Activated CD4-positive, alpha-beta T cell treated with anti-CD3 and anti-CD28 coated beads for 4 hours (primary cell): ENCODE measurements at places on chromosomes 4 and X.

DNA sequence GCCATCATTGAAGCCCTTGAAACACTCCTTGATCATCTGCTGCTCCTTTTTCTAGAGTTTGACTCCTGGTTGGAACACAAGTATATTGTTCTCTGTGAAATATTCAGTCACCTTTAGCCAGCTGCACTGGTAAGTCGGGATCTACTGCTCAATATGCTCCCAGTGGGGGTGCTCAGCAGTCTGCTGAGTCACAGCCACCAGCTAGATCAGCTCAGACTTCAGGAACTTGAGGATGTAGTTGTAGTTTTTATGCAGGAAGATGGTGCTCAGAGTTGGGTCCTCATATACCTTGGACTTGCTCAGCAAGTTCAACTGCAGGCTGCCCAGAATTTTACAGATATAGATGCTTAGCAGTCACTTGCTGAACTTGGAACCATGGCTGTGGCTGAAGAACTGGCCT lies 202.5 kb upstream of the RPL34 start:
- DNase-seq = no peak

- DNase-seq = no peak
Observed at GRCh38 chr4:90118527-90119195, 8.5 kb upstream of the CCSER1 start.

- no peak for DNase-seq
Observed at GRCh38 chr4:17094876-17095210, 196.4 kb upstream of the LDB2 start.

DNA sequence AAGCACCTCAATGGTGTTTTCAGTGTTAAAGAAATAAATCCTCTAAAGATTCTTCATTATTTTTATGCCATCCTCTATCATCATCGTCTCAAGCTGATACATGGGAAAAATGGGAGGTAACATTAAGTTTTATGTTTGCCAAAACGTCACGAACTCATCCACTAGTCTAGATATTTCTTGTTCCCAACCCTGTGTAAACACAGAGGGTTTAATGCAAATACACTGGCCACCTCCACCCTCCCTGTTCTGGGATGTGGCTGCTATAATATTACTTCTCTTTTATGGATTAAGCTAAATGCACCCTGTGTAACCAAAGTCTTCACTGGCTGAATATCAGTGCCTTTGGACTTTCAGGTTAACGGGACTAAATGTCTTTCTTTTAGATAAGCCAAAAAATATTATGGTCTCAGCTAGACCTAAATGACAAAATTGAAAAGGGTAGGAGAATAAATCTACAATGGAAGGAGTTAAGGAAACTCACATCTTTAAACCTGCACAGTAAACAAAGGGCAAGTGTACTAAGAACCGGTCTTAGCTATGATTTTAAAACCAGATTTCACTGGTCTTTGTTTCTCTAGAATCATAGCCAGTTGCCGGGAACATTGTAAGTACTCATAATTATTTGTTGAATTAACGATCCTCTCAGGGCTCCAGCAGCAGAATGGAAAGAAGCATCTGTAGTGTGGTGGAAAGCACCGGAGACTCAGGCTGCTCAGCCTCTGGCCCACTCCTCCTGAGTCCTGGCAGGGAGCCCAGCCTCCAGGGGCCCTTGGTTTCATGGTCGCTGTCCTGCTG lies 103.5 kb upstream of the NOCT start:
- no peak for DNase-seq

DNA sequence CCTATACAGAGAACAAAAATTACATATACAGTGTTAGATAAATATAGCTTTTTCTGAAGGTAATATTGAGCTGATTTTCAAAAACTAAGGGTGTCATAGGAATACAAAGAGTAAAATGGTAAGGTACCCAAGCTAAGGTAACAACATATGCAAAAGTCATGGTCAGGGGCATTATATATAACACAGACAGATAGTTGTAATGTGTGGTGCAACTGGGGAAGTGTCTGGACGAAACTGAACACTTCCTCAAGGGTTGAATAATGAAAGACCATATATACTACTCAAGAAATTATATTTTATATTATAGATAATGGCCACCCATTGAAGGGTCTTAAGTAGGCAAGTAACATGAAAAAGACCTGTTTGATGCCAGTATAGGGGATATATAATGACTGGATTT lies 262.1 kb upstream of the CXXC4 start:
- no peak for DNase-seq

GRCh38 chr4:100962698-100963097 lies 384.6 kb downstream of the PPP3CA start:
- no peak for DNase-seq

GRCh38 chr4:92789741-92790140 lies 486.0 kb downstream of the GRID2 start:
- DNase-seq = no peak

DNA sequence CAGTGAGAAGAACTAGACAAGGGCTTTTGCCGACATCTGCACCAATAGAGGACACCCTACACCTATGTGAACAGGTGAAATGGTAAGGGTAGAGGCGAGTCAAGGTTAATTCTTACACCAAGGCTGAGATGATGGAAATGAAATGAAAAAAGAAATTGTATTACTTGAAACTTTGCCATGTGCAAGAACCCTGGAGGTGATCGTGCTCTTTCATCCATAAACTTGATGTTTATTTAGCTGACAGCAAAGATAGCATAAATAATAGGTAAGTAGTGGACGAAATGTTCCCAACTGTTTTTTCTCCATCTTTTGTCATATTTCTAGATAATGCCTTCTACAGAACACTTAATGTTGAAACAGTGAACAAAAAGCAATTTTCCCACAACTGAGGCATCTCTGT lies 162.5 kb downstream of the BANK1 start:
- DNase-seq = no peak

DNA sequence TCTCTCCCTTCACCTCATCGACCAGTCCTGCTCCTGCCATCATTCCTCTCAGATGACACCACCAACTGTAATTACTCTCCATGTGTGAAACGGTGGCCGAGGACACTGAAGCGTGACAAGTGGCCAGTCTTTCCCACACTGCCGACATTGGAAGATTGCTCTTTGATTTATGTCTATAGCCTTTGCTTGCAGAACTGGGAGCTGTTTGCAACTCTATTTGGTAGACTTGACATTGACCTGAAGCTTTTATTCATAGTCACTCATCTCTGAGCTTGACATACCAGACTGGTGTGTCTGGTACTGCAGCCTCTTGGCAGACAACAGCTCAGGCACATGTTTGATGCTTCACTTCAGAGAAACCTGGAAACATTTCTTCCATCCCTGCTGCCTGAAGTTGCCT lies 121.8 kb upstream of the GALNT7 start:
- no peak for DNase-seq

DNA sequence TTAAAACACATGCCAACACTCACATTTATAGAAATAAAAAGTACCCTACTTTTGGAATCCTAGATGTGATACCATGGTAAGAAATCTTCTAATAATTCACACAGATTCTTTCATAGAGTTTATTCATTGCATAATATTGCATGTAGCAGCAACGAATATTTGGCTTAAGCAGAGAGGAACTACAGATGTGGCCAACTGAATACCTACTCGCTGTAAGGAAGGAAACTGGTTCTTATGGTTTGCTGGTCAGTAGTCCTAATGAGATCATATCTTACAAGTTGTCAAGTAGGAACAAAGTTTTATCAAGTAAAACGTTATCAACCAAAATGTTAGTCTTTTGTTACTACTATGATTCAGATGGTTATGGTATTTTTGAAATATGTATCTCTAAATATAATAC lies 996.1 kb downstream of the PDHA2 start:
- DNase-seq = no peak

GRCh38 chr4:56937262-56937661 lies 29.6 kb downstream of the REST start:
- DNase-seq = no peak

- DNase-seq = no peak
Observed at GRCh38 chrX:140425712-140426395, 79.0 kb downstream of the SOX3 start.

DNA sequence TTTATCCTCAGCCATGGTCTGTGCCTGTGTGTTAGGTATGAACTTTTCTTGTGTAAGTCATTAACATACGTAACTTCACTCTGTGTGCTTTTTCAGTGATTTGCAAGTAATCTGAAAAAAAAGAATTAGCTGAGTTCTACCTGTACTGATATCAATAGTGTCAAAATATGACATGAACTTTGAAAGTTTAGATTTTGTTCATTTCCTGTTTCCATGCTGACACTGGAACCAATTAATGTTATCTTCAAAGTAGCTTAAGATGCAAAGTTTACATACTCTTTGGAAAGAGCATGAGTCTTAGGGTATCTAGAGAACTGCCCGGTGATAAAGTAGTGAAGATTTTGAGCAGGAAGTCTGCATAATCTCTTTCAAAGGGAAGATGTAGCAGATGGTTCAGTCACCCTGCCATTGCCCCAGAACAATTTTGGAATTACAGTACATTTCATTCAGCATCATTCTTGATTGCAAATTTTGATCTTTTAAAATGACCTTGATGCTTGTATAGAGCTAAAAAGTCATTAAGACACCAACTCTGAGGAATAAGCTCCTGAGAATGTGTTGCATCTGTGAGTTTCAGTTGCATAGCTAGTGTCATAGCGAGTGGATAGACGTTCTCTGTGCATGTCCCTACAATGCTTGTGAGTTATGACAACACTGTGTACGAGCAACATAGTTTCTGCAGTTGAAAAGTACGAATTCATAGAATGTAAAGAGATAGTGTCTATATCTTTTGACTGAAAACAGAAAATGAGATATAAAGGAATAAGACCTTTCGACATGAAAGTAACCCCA lies 130.5 kb downstream of the PTTG2 start:
- no peak for DNase-seq

- DNase-seq = no peak
Observed at GRCh38 chrX:15391850-15392249, 7.6 kb upstream of the VEGFD start.

DNA sequence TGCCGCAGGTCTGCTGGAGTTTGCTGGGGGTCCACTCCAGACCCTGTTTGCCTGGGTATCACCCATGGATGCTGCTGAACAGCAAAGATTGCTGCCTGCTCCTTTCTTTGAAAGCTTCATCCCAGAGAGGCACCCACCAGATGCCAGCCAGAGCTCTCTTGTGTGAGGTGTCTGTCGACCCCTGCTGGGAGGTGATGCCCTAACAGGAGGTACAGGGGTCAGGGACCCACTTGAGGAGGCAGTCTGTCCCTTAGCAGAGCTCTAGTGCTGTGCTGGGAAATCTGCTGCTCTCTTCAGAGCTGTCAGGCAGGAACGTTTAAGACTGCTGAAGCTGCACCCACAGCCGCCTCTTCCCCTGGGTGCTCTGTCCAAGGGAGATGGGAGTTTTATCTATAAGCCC lies 162.7 kb downstream of the NAF1 start:
- no peak for DNase-seq

GRCh38 chrX:69428216-69428615 lies 75.9 kb upstream of the NALF2 start:
- DNase-seq = no peak

- no peak for DNase-seq
Observed at GRCh38 chr4:153758688-153759406, 977 bp downstream of the RNF175 start.

GRCh38 chr4:7003879-7004240 lies 39.3 kb upstream of the TADA2B start:
- DNase-seq = no peak

DNA sequence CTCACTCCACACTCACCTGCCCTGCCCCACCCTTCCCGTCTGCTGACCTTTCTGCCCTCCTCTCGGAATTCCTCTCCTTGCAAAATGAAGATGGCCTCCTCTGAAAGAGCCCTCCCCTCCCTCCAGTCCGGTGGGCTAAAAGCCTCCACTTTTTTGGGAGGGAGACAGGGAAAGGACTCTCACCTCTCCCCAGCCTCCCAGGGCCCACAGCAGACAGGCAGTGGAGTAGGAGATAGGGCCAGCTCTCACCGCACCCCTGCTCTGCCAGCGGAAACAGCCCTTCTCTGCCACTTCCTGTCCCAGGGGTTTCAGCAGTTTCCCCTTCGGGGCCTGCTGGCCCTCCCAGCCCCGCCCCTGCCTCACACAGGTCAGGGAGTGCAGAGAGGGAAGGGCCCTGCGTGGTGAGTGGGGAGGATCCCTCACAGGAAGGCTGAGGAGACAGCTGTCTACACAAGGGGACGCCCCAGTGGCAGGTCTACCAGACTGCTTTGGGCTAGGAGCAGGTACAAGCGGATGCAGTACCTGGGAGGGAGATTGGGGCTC lies 18.2 kb downstream of the ELF4 start:
- peak; percentile 72 for DNase-seq

DNA sequence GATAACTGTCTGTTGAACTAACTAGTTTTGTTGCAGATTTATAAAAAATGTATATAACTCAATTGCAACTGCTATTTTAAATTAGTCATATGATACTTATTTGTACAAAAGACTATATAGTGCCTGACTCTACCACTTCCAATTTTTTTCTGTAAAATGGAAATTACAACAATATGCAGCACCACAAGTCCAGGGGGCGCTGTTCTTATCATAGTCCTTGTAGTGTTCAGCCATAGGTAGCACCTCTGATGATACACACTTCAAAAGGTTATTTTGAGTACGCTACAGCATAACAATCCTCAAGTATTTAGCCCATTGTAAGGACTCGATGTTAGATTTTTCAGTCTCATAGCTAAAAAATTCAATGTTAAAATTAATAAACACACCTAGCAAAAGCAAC lies 174.9 kb downstream of the CORIN start:
- no peak for DNase-seq

- no peak for DNase-seq
Observed at GRCh38 chrX:46236411-46236810, 308.8 kb downstream of the ZNF674 start.

- DNase-seq = no peak
Observed at GRCh38 chr4:37812713-37813112, 13.8 kb upstream of the PGM2 start.

DNA sequence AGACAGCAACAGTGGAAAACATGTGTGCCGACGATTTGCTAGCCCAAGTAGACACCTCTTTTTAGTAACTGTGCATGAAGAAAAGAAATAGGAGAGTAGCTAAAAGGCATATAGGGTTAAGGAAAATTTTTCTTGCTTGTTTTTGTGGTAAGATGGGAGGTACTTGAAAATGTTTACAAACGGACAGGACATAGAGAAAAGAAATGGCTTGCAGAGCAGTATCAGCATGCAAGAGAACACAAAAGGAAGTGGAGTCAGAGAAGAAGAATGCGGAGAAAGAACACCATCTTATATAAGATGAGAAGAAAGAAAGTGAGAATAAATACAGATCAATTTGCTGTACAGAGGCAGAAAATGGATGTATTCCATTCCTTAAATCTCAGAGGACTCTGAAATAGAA lies 263.7 kb upstream of the ETNPPL start:
- DNase-seq = no peak

DNA sequence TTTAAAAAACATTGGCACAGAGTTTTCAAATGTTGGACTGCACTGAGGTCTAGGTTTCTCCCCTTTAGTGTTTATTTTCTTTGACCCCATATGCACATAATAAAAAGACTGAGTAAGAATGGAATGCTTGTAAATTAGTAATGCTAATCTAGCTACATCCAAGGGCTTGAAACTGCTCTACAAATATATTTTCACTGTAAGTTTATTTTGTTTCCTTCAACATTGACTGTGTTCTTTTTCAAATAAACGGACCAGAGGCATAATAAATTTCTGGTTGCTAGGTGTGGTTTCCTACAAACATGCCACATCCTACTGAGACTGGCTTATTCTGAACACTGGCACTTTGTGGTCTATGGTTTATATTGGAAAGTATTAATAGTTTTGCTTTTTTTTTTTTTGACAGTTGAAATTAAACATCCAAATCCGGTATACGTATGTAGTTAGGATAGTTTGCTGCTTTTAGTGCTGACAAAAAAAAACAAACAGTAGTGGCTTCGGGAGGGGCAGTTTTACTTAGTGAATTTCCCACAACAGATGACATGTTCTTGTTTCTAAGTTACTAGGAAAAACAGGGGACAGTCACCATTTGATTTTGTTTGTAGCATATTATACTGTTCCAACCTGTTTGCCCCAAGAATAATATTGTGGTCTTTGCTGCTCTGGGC lies 13.2 kb downstream of the CA5B start:
- DNase-seq = no peak
